Activated CD4-positive, alpha-beta T cell treated with anti-CD3 and anti-CD28 coated beads, Interleukin-2, amount 50 U/mL, for 1 hour (primary cell): ENCODE measurements at places on chromosomes 11 and 22.

DNA sequence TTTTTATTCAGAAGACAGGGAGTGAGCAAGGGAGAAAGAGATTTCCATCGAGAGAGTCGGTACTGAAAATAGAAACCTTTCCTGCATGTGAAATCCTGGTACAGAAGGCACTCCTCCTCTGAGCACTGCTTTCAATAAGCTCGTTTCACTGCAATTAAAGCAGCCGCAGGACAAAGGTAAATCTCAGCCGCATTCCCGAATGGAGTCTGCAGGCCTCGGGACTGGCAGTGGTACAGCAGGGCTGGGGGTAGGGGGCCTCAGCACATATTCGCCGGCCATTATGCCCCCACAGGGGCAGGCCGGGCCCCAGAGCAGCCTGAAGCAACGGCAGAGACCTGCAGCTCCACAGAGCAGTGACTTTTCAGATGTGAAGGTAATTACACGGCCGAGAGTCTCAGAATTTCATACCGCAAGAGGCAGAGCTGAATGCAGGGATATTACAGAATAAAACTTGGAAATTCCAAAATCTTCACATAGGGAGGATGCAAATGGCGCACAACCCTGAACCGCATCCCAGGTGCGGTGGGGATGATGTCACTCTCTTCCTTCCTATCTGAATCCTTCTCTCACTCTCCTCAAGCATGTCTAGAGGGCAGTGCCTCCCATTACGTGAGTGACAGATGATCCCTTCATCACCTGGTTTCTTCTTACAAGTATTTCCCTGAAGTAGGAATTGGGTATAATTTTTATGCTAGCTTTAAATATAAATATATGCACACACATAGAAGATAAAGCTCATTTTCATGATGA is 622.1 kb downstream of the OPCML start:
- DNase-seq: no peak

GRCh38 chr11:2778630-2779498 is 79.1 kb upstream of the KCNQ1OT1 start:
- DNase-seq: no peak

GRCh38 chr11:103420593-103420992 is 311.4 kb downstream of the DYNC2H1 start:
- DNase-seq: no peak

DNA sequence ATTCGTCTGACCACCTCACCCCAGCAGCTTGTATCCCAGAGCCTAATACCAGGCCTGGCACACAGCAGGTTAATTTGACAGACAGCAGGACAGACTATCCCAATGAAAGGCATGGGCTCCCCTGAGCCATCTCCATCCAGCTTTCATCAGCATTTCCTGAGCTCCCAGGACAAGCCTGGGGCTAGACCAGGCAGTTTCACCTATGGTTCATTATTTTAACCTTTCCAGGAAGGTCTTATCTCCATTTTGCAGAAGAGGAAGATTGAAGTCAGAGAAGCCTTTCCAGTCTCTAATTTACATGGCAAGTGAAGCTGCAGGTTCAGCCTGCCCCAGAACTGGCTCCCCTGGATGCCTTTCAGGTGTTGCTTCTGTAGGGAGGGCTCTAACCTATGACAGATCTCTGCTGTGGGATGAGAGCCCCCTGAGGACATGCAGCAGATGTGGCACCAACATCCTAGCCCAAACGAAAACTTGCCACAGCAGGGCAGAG is 17.0 kb downstream of the ARRB1 start:
- no peak for DNase-seq

DNA sequence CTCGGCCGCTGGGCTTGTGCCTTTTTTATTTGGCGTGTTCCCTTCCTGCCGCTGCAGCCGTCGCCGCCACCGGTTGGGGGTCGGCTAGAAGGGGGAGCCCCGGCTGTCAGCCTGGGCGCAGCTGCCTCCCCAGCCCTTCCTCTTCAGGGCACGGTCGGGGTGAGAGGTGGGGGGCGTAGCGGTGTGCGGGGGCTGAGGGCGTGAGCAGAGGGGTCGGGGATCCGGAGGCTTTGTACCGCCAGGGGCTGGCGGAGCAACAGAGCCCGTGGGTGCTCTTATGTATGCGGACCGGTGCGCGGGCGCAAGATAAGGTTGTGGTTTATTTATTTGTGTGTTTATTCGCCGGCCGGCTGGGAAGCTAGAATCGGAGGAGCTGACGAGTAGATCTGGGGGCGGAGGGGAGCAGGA is 477 bp downstream of the ZBTB16 start:
- DNase-seq: no peak

DNA sequence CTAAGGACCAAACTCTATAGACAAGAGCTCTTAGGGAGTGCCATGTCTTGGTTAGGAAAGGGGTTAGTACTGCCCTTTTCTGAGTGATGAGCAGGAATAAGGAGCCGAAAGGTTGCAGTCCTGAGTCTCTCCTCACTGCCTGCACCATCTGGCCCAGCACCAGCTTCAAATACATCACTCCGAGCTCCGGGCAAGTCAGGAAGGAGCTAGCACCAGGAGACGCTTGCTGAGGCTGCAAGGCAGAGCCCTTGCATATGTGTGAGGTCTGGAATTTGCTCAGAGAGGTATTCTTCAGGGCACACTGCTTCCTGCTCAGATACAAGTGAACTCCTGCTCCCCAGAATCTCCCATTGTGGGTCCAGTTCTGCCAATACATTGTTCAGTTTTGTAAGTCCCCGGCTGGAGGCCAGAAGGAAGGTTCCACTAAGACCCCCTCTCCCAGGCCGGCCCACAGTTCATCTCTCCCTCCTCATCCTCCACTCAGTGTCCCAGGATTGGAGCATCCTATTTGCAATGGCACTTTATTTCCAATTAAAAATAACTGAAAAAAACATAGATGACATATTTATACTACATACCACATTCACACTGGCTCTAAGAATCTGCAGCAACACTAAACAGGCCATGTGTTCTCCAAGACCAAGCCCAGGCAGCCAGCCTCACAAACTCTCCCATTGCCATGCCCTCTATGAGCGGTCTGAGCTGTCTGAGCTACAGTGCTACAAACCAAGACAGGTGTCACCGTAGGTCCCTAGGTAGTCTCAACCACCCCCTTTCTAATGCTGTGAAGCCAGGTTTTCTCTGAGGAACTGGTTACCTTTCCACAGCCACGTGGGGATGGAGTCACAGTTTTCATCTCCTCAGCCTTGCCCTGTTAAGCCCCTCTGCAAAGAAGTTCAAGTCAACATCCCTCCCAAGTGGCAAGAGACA is 55.1 kb upstream of the SPATA19 start:
- DNase-seq: no peak

DNA sequence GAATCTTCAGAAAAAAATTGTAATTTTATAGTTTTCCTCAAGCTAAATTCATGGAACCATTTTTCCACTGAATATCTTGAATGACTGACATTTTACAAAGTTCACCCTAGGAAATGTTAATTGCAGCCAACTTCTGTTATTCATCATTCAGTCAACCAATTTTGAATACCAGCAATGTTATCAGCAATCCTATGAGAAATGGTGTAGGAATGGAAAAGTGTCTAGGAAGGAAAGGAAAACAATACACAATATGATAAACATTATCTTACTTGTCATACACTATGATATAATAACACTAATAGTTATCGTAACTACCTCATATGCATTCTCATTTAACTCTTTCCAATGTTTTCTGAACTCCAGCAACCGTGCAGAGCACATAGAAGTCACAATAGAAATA is 790.5 kb upstream of the LRRC4C start:
- DNase-seq: no peak

- no peak for DNase-seq
These were observed 407.3 kb downstream of the NXPE2 start for GRCh38 chr11:115085461-115086210.
